ENCODE measurements at places on chromosomes 7 and 10. TPM values are rescaled to one million over a fixed set of nuclear protein-coding genes. Genes with fewer than 3 reads are reported as not detected.

DNA sequence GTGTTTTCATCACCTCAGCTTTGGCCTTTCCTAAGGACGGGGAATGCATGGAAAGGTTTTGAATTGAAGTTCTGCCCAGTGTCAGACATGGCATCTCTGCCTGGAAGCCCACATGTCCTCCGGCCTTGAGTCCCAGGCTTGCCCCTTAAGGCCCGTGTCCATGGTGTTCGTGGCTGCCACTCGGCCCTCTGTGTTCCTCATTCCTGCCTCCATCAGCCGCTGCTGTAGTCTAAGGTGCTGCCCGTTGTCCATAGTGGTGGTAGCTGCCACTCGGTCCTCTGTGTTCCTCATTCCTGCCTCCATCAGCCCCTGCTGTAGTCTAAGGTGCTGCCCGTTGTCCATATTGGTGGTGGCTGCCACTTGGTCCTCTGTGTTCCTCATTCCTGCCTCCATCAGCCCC, 180.7 kb upstream of the SHH start:
- DNase-seq, result no peak

DNA sequence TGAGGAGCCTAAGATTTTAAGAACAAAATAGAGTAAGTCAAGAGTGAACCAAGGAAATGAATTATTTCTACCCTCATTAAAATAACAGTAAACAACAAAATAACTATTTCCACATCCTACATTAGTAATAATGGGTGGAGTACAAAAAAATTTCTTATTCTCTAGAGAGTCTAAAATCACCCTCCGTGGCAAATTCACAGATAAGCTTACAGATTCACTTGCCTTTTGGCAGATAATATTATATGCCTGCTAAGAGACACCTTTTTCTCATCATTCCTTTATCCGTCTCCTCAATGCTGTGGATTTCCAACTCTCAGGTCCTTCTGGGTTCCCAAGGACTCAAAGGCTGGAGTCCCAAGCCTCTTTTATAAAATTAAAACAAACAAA, 2.2 kb upstream of the EPC1 start:
- DNase-seq, result no peak

DNA sequence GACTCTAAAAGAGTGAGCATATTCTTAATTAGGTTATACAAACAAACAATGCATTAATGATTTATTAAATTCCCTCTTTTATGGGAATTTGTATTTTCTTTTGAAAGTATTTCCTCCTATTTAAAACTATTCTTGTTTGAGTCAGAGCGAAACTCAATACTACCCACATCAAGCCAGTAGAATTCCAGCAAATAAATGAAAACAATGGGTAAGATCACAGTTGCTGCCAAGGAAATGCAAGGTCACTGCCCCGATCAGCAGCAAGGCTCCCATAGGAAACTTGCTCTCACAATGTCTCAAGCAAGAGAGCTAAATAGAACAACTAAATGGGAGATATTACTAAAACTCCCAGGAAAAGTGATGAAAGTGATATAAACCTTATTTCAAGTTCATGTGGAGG, 206.3 kb downstream of the THSD7A start:
- no peak for DNase-seq

DNA sequence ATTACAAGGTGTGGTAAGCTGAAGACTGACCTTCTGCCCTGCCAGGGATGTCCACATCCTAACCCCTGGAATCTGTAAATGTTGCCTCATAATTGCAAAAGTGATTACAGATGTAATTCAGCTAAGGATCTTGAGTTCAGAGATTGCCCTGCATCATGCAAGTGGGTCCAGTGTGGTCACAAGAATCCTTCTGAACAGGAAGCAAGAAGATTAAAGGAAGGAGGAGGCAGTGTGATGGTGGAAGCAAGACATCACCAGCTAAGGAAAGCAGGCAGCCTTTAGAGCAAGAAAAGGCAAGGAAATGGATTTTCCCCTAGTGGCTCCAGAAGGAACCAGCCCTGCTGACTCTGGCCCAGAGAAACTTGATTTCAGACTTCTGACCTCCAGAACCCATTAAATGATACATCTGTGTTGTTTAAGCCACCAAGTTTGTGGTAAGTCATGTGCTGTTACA, 78.1 kb downstream of the USP6NL start:
- DNase-seq, result no peak

- DNase-seq, result no peak
Observed at GRCh38 chr10:29908962-29909361, 150.4 kb downstream of the JCAD start.

DNA sequence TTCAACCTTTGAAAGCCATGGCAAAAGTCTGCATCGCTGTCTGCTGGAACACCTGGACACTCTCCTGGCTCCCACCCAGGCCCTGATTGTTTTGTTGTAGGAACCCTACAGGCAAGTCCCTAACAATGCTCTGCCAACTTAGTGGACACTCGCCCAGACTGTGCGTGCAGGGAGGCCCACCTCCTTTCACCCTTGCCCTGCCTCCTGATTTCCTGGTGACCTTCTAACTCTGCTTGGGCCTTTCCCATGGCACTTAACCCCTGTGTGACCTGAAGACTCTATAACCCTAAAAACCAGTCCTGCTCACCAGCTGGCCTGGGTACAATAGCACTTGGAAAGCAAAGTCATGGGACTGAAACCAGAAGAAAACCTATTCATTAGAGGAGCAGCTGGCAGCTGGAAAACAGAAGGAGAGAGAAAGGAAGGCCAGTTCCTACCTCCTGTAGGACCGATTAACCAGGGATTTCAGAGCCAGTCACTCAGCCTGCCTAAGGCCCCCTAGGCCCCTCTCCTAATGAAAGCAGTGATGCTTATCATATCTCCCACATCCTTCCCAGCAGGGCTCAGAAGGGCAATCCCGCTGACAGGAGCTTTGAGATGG, 82.7 kb upstream of the KMT2E start:
- DNase-seq, result no peak

DNA sequence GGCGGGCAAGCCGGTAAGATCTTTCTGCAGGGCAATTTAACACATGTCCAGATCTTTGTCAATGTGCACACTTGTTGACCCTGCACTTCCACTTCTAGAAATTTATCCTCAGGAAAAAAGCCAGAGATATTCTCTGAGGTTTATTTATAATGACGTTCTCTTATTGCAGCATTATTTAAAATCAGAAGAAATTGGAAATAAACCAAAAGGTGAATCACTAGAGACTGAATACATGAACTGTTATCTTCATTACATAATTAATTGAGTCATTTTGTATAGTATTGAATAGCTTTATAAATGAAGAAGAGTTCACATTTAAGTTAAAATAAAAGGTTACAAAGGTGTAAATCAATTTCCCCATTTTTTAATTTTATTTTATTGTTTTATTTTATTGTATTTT, 16.3 kb upstream of the SAR1A start:
- DNase-seq, result no peak

GRCh38 chr7:123190109-123190831, 9.5 kb downstream of the SLC13A1 start:
- no peak for DNase-seq

DNA sequence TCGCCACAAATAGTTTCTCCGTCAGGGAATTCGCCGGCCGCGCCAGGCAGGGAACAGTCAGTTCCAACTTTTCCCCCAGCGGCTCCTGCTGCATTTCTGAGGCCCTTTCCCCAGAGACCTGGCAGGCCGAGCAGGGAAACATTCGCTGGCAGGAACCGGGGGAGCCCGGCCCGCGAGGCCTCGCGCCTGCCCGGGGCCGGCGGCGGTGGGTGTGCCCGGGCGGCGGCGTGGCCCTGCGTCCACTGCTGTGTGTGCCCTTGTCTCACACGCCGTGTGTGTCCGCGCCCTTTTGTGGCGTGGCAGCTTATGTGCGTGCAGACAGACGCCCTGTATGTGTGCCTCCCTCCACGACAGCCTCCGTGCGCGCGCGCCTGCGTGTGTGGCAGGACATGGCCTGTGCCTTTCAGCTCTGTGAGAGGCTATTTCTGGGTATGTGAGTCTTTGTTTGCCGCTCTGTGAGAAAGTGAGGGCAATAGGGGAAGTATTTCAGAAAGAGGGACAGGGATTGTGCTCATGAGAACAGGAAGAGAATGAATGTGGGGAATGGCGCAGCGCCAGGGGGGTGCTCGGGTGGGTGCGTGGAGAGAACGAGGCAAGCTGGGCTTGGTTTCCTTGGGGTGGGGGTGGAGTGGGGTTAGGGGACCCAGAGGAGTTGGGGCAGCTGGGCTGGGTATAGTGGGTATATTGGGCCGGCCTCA, 689 bp upstream of the SMARCD3 start:
- no peak for DNase-seq

DNA sequence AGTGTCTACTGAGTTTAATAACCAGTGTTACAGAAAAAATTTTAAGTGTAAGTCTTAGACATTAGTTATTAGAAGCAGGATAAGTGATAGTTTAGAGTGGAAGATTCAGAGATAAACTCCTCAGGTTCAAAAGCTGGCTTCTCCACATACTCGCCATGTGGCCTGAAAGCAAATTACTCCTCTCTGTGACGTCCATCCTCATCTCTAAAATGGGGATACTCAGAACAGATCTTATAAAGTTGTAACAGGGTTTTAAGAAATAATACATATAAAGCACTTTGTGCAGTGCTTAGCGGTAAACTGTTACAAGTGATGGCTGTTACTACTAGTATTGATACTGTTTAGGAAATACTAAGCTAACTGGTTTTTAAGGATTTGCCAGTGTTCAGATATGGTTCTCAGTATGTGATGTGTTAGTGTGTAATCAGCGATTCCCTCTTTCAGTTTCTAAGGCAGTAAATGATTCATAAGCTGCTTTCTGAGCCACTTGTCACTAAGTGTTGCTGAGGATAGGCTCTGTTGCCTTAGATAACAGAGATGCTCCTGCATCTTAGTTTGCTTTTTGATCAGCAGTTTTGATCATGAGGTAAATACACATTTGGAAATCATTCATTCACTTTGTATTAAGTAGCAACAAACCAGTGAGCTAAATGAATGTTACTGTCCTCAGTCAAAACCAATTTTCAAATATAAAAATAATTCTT, 58.7 kb downstream of the CYP51A1 start:
- DNase-seq, result no peak

DNA sequence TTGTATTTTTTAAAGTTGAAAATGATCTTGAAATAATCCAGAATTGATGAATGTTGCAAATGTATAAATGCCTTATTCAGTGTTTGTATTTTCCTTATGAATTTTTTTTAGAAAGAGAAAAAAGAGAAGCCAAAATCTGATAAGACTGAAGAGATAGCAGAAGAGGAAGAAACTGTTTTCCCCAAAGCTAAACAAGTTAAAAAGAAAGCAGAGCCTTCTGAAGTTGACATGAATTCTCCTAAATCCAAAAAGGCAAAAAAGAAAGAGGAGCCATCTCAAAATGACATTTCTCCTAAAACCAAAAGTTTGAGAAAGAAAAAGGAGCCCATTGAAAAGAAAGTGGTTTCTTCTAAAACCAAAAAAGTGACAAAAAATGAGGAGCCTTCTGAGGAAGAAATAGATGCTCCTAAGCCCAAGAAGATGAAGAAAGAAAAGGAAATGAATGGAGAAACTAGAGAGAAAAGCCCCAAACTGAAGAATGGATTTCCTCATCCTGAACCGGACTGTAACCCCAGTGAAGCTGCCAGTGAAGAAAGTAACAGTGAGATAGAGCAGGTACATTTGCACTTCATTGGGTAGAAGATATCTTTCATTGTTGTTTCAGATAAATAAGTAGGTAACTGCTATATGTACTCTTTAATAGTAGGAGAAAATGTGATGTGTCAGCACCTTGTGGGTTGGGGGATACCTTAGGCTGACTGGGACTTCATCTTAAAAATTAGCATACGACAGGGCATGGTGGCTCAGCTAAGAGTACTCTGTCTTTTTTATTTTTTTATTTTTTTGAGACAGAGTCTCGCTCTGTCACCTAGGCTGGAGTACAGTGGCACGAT, 3.9 kb downstream of the DDX21 start:
- no peak for DNase-seq

Gene RTKN2
- total RNA-seq, result 16.8 TPM

Gene UTF1
- total RNA-seq, result 140 TPM

Gene TET1
- 59.2 TPM for total RNA-seq

Gene UROS
- 48.7 TPM for total RNA-seq

Gene RGR
- not detected for total RNA-seq

Gene FAM237B
- total RNA-seq, result not detected

Gene RAPGEF5
- total RNA-seq, result 9.9 TPM

Gene POLR1F
- total RNA-seq, result 19.2 TPM

Gene NCOA4
- total RNA-seq, result 64.7 TPM

Gene EN2
- total RNA-seq, result not detected

Gene ACTR3C
- 1.5 TPM for total RNA-seq

Gene RBM20
- total RNA-seq, result 0.37 TPM

Data from WTC11 (cell line).